ENCODE measurements at places on chromosomes 7 and 10. TPM values are rescaled to one million over a fixed set of nuclear protein-coding genes. Genes with fewer than 3 reads are reported as not detected.

C10orf95 gene
- not detected for total RNA-seq

GFRA1 gene
- 0.24 TPM for total RNA-seq

NPSR1 gene
- total RNA-seq, result not detected

GPRIN2 gene
- 10.1 TPM for total RNA-seq

ABCA13 gene
- total RNA-seq, result 0.11 TPM

TMEM184A gene
- 1.5 TPM for total RNA-seq

THSD7A gene
- 0.88 TPM for total RNA-seq

ACTR3C gene
- total RNA-seq, result 2.2 TPM

GRCh38 chr7:106793015-106793975, 71.8 kb upstream of the PIK3CG start:
- no peak for DNase-seq

- no peak for DNase-seq
These were observed 203.4 kb upstream of the GPR26 start for GRCh38 chr10:123462756-123463155.

GRCh38 chr10:75400771-75401568, 594 bp downstream of the ZNF503 start:
- peak; percentile 54 for DNase-seq

DNA sequence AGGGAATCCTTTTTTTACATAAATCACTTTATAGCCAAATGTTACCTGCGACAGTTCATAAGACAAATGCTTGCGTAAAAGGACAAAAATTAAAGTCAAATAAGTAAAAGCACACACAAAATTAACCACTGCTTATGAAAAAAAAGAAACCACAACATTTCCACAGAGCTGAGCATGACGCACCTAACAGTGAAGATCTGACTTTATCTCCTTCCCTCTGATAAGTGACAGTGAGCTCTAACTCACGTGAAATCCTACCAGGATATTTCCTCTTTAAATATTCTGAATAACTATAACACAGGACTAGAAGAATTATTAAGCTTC, 225.5 kb downstream of the SFMBT2 start:
- no peak for DNase-seq

GRCh38 chr7:100896732-100897608, 1.3 kb upstream of the ACHE start:
- DNase-seq, result peak; percentile 64

GRCh38 chr10:68139448-68140272, 30.4 kb downstream of the MYPN start:
- DNase-seq, result no peak

GRCh38 chr10:97003151-97003803, 171.2 kb downstream of the LCOR start:
- DNase-seq, result no peak

DNA sequence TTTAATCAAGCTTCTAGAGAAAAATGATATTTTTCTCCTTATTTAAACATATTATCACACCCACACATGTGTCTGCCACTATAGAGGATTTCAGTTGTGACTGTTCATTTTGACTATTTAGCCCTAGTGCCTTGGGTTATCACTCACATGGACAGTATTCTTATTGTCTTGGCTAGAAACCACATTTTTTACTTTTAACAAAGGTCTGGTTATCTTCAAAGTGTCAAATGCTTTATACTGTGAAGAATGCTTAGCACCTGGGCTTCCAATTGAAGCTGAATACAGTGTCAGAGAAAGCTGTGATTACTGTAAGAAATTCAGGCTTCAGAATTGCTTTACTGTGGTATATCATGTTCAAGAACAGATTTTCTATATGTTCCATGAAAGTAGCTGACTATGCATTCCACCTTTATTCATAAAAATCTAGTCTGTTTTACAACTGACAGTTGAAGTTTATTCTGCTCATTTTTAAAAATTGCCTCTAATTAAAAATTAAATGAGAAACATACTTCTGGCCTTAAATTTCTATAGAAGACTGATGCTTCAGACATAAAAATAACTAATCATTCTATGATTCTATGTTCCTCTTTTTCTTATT, 278.6 kb downstream of the SEMA3D start:
- DNase-seq, result no peak

DNA sequence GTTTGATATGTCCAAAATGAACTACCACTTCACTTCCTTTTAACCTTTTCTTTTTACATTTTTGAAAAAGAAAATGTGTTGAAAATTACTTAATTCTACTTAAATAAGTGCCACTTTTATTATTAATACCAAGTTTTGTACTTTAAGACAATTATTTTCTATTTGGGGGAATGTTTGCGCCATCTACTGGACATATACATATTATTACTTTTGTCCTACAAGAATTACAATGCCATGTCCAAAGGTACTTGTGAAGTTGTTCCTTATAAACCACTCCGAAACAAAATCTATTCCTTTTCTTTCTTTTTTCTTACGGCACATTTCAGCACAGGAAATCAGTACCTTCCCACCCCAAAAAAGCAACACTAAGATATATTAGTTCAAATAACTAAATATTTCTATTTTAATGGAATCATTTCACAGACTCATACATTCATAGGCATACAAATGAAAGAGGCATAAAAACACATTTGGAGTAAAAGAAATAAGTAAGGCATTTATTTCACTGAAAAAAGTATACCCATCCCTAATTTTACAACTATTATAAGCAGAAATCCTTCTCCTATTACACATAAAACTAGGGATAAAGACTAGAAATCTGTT, 169.9 kb downstream of the RNF133 start:
- DNase-seq, result no peak

GRCh38 chr7:84248267-84248666, 53.7 kb upstream of the SEMA3A start:
- DNase-seq, result no peak

DNA sequence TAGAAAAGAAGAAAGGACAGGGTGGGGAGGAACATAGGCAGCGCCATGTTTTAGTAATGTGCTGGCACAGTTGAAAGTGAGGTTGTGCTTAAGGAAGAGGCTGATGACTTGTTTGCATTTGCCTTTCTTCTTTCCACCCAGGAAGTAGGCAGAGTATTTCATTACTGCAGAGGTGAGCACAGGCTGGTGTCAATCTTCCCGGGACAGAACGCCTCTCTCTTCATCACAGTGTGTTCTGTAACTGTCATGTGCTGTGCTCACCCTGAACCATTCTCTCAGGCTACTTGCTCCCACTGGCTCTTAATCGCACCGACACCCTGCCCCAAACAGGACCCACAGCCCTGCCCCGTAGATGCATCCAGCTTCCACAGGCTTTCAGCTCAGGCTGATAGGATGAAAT, 135.8 kb upstream of the YAE1 start:
- DNase-seq, result no peak

DNA sequence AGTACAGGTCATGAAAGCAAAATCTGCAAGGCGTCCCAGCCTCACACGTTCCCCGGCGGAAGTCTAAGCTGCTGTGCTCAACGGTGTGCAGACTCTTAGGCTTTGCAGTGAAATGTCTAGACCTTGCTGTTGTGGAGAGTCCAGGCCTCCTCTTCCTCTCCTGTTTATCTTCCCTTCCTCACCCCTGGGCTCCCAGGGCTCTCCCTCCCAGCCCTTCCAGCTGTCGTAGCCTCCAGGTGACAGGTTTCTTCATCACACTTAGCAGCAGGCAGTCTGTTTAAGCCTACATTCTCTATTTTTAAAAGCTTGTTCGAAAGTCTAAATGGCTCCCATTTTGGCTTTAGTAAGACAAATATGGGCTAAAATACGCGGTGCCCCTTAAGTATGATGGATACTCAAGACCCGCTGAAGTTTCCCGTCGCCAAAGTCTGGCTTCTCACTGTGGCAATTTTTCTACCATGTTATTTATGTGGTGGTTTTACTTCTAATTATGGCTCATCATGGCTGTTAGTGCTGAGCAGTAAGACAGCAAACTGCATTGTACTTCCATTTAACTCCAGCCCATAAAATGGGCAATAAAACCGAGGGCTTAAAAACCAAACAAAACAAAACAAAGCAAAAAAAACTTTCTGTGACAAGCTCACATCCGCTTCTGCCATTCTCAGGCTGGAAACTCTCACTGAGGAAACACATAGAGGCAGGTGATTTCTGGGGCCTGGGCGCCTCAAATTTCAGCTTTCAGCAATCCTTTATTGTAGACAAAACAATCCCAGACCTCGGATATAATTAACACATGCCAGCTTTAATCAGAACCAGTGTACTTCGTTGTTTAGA, 243.2 kb downstream of the SNX10 start:
- no peak for DNase-seq

- no peak for DNase-seq
These were observed 33.4 kb downstream of the SCD start for GRCh38 chr10:100380400-100380799.

DNA sequence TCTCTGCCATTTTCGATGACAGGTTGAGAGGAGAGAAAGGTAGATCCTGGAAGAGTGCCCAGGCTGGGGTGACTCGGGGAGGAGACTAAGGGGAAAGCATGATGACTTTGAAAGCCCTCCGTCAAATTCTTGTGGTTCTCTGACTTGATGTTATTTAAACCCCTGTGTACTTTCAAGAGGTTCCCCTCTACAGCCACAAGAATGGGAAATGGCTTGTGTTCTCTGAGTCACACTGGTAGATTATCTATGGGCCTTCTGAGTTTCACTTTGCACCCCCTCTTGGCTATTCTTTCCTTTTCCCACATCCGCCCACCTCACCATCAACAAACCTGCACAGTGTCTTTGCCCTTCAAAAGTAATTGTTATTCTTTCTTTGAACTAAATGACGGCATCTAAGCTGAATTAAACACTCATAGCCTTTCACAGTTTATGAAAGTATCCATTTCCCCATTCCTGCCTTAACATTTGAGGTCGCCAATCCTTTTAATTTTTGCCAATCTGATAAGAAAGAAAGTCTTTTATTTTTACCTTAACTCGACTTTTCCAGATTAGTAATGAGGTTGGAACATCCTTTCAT, 24.1 kb downstream of the PRF1 start:
- no peak for DNase-seq

GRCh38 chr10:47051741-47052238, 140.6 kb downstream of the PTPN20 start:
- no peak for DNase-seq

- DNase-seq, result no peak
These were observed 33.3 kb downstream of the DNAJB12 start for GRCh38 chr10:72321248-72322029.

GRCh38 chr7:125033506-125033905, 103.9 kb upstream of the POT1 start:
- DNase-seq, result peak; percentile 65
